ENCODE measurements at places on chromosomes 12 and 14.

GRCh38 chr14:99745307-99745951 lies 47.8 kb upstream of the EML1 start:
- no peak for DNase-seq

- DNase-seq, result no peak
Observed at GRCh38 chr12:49230805-49231194, 34.1 kb upstream of the TUBA1C start.

DNA sequence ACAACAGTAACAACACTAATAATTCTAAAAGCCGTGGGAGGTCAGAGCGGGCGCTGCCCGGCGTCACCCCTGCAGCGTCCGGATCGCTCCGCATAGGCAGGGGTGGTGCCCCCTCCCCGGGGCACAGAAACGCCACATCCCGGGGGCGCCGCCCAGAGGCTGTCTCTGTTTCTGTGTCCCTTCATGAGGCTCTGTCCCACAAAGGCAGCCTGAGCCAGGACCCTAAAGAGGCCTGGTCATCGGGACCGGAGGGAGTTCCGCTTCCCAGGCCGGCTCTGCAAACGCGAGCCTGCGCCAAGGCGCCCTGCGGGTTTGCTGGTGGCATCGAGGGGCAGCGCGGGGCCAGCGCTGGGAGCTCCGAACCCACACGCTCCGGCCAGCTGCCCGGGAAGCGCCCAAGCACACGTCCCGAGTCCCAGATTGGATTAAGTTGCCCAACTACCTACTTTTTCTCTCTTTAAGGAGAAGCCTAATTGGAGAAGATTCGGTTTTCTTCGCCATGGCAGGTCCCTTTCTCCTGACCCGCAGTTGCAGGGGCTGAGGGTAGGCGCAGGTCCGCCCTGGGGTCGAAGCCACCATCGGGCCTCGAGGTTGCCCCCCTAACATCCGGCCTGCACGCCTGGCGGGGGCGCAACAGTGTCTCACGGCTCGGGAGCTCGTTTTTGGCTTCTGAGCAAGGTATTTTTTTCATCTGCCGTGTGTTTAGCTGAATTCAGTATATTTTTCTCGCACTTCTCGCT lies 421.7 kb downstream of the VRK1 start:
- peak; percentile 42 for DNase-seq

GRCh38 chr12:107126796-107127481 lies 33.6 kb upstream of the CRY1 start:
- DNase-seq, result no peak

GRCh38 chr14:28294834-28295440 lies 471.6 kb upstream of the FOXG1 start:
- peak; percentile 2 for DNase-seq

DNA sequence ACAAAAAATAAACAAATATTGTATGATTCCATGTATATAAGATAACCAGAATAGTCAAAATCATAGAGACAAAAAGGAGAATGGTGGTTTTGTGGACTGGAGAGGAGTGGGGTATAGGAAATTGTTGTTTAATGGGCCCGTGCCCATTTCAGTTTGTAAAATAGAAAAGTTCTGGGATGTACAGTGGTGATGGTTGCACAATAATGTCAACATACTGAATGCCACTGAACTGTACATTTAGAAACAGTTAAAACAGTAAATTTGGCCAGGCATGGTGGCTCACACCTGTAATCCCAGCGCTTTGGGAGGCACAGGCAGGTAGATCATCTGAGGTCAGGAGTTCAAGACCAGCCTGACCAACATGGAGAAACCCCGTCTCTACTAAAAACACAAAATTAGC lies 40.1 kb downstream of the NUMB start:
- DNase-seq, result no peak

DNA sequence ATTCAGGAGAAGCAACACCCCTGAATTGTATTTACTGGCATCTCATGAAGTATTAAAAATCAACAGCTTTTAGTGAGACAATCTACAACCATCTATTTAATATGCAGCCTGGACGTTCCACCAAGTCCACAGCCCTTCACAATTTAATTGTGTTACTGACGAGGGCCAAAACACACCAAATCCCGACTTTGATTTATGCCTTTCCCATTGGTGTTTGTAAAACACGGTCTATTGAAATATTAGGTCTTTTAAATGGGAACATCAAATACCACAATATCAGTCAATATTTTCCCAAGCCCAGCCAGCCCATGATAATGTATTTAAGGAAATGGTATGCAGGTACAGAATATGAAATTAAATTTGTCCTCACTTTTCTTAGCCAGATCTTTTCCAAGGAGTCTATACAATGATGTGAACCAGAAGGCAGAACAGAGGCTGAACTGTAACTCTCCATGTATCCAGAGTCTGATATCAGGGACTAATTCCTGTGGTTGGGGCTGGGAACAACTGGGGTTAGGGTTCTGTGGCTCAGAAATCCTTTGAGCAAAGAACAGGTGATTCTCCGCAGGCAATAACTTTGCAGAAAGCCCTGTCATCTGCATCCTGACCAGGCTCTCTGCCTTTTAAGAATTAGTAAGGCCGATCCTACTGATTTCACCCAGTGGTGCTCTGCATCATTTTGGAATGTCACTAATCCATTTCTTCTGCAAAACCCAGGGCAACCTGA lies 179.3 kb upstream of the GZMB start:
- no peak for DNase-seq

DNA sequence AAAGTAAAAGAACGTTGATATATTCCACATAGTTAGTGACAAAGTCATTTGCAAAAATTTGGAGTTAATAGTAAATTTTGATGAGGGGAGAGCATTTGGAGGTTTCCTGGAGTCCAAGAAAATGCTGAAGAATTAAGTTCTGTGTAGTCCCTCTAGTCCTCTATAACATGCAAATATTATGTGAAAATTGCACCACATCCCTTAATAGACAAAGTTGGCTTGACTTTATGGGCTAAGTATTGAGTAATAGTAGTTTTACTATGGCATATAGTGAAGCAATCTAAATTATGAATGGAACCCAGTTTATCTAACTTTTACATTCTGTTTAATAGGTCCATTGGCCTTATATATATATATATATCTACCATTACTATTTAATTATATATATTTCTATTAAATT lies 66.4 kb upstream of the DCN start:
- DNase-seq, result no peak

GRCh38 chr14:22539831-22540230 lies 49.2 kb downstream of the DAD1 start:
- DNase-seq, result no peak

DNA sequence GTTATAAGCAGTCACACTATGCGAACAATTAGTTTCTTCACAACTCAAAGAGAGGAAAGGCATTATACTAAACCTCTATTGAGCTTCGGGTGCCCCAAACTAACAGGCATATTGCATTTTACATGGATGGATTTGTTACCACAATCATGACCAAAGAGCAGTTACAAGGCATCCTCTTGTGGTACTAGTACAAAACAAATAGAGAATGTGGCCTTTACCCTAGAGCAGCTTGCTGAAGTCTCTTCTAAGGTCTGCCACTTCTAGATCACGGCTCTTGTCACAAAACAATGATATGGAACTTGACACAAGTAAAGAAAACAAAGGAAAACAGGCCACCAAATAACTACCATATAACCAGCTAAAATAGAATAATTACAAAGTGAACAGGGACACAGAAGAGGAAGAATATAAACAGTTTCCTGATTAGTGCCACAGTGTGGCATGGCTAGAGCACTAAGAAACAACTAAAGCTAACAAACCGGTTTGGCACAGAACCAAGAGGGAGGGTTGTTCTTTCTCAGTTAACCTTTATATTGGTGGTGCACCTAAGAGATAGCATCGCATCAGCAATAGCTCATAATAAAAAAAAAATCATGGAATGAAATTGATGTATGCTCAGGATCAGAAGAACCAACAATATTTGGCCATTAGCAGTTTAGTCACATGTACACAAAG lies 209.7 kb upstream of the ATP2B1 start:
- DNase-seq, result no peak

GRCh38 chr12:5988088-5988487 lies 43.0 kb upstream of the ANO2 start:
- no peak for DNase-seq

DNA sequence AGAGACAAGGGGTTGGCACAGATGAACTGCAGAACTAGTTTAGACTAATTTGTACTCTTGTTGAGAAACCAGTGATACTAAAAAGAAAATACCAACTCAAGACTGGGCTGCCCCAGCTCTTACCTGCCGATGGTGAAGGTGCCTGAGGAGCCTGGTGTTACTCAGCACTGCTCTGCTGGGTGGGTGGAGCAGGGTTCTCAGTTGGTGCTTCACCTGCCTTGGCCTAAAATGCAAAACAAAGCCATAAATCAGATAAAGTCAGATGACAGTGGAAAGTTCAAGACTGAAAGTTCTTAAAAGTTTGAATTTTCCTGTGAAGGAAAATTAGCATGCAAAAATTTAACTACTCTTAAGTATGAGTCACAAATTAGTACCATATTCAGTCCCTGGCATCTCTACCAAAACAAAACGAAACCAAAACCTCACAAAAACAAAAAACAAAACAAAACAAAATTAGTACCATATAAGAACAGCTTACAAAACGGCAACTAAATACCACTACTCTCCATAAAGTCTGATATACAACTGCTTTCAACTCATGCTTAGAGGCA lies 21.9 kb downstream of the YBX3 start:
- DNase-seq, result no peak

DNA sequence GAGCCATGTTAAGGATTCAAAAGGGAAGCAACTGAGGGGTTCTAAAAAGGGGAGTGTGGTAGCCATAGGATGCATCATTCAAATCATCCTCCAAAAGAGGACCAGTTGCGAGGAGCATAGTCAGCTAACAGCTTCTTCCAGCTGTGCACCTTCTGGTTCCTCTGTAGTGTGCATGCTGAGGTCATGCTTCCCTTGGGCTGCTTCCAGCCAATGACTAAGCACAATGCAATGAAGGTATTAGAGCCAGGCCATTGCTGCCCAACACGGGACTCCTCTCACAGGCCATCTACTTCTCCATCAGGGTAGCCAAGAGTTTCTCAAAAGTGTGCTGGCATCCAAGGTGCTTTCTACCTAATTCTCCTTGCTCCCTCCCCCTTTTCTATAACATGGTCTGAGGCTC lies 69.2 kb upstream of the ARID2 start:
- no peak for DNase-seq

DNA sequence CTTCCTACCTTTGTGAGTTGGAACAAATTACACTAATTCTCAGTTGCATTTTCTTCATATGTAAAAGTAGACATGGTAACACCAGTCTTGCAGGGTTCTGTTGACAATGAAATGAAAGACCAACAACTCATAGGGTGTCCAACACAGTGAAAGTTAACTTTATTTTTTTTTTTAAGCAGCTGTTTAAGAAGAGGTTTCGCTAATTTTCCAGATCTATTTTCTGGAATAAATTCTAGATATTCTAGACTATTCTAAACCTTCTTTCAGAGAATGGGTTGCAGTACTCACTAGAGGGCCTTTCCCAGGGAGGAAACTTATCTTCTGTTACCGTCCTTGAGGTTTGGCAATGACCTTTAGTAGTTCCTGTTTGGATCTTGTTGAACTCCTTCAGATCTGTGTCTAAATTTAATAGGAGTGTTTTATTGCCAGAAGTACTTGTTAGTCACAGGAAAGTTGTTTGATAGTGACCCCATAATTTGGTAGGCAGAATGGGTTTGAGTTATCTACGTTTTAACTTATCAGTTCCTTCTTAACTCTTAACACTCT lies 2.8 kb upstream of the ART4 start:
- DNase-seq, result no peak

GRCh38 chr12:122752464-122753318 lies at the start of gene DENR:
DENR (plus strand) TSS chr12:122752824; CDS start chr12:122753702, 878 bp downstream.
- DNase-seq, result peak; percentile 98

- no peak for DNase-seq
Observed at GRCh38 chr12:116674643-116675183, 63.2 kb downstream of the SPRING1 start.

DNA sequence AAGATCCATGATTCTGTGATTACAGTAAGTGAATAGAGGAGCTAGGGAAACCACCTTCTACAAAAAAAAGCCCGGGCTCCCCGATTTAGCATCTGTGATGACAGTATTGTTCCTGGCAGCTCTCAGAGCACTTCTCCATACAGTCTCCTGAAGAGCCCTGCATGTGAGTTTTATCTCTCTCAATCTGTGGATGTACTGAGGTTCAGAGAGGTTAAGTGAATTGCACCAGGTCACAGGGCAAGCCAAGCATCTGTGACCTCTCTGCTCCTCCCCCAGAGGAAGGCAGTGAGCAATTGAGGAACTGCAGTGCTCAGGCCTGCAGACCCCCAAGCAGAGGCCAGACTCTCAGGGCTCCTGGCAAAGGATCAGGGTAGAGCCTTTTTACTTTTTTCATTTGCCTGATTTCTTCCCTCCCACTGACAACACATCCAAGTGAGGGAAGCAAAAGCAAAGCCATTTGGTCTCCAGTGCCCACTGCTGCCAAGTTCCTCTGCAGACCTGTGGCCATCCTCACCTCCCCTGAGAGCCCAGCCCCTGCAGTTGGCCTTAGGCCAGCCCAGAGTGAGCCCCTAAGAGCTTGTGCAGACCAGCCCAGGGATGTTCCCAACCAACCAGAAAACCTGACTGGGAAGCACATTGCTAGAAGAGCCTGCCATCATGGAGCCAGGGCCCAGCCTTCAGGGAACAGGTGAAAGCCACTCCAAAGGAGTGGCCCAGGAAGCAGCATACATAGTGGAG lies 47.6 kb upstream of the PNMA1 start:
- DNase-seq, result no peak

GRCh38 chr14:50667684-50667995 lies 466 bp downstream of the SAV1 start:
- peak; percentile 43 for DNase-seq
